ENCODE measurements at places on chromosomes 7 and 10. TPM values are rescaled to one million over a fixed set of nuclear protein-coding genes. Genes with fewer than 3 reads are reported as not detected.

IFIT1B gene
- total RNA-seq = not detected

GPR85 gene
- total RNA-seq = 7.1 TPM

CHN2 gene
- 0.21 TPM for total RNA-seq

LFNG gene
- total RNA-seq = 0.97 TPM

GRCh38 chr7:139417478-139417877 is 57.8 kb downstream of the LUC7L2 start:
- DNase-seq = no peak

DNA sequence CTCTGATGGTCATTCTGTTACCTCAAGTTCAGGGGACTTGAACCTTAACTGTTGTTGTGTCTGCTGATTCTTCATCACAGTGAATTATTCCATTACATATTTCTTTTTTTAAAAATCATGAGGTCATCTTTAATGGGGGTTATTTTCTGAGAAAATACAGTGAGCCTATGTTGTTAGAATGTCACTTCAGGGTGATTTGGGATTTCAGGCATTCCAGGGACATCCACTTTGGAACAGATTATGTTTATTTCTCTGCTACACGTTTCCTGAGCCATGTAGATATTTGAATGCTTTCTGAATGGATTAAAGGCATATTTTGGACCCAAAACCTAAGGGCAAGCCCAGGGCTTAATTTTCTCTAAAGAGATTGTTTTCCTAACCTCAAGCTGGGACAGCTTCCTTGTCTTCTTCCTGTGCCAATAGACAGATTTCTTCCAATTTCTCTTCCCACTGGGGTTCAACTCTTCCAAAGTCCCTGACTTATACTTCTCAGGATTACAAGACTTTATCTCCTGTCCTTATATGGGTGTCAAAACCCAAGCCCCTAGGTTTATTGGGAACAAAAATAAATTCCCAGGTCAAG is 271.7 kb downstream of the ARHGAP12 start:
- DNase-seq = no peak

DNA sequence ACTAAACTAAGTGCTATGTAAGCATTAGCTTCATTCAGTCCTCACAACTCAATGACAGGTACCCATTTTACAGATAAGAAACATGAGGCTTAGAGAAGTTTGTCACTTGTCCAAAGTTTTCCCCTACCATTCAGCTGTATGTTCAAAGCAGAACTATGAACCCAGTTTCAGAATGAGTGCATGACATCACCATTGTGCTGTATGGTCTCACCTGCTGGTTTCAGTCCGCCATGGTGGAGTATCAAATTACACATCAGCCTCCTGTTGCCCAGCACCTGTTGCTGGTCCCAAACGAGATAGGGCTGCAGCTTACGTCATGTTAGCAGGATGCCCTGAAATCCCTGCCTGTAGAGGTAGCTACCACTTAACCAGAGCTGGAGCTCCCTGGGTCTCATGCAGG is 95.0 kb downstream of the DYNC1I1 start:
- no peak for DNase-seq

DNA sequence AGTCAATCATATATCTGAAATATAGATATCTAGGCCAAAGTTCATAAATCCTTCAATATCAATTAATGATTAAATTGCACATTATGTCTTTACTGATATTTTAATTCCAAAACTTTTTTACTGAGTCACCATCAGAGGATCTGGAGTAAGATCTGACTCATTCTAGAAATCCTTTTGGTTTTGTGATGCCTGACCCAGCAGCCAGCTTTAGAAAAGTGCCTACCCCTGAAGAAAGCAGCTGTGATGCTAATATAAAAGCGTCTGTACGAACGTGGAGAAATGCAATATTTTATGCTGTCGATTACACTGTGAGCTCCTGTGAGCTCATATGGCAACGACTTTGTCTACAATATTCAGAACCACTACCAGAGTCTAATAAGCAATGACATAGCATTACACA is 142.5 kb upstream of the LRRTM3 start:
- DNase-seq = no peak

GRCh38 chr10:114684084-114684821 is 26.2 kb upstream of the ABLIM1 start:
- DNase-seq = no peak

DNA sequence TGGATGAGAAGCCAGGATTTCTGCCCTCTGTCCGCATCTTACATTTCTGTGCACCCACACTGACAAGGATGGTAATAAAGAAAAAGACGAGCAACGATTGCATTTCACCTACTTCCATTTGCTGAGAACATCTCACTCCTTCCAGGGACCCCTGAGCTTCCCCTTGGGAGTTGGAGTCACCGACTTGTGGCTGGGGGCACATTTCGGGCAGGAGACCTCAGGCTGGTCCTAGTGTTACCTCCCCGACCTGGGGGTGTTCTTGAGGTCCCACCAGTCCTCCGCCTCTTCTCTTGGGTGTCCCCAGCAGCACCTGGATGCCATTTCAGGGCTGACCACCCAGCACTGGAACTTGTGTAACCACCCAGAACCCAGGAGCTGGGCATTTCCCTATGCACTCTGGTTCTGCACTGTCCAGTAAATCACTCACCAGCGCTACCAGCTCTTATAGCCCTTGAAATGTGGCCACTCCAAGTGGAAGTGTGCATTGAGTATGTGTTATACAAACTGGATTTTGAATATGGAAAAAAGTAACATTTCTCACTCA is 84.9 kb downstream of the LANCL2 start:
- no peak for DNase-seq

- DNase-seq = no peak
Measured at GRCh38 chr10:126126866-126127265, 230.5 kb downstream of the FANK1 start.

DNA sequence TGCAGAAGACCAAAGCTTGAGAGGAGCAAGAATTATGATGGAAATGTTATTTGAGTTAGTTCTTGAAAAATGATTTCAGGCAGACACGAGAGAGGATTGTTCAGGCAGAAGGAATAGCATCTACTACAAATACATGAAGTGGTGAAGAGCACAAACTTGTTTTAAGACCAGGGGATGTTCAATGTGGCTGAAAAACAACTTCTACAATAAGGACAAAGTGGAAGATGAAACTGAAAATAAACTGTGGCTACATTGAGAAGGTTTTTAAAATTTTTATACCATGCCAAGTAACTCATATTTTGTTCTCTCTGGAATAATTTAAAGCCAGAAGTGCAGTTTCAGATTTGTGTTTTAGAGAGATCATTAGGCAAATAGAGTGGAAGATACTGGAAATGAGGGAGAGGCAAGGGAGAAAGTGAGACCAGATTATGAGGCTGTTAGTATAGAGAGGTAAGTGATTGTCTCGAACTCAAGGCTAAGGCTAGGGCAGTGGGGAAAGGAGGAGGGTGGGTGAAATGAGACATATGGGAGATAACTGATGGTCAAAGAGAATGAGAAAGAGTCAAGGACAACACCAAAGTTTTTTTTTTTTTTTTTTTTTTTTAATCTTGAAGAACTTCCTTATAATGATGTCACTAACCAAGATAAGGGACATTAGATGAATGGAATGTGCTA is 115.4 kb downstream of the MDFIC start:
- DNase-seq = no peak

DNA sequence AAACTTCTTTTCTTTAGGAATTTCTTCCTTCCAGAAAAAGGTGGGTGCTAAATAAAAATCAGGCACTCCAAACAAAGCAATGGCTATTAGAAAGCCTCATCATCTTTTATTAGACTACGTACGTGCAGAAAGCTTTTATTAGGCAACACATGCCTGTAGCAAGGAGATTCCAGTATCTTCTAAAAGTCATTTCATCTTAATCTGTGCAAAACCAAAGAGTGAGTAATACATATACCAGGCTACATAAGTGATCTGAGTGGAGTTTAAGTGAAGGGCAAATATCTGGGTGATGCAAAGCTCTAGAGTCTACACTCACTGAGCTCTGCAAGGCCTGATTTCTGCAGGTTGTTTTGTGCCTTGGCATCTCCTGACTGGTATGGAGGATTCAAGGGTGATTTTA is 231.7 kb downstream of the ELMO1 start:
- DNase-seq = no peak

GRCh38 chr10:398954-399353 is 263.7 kb downstream of the ZMYND11 start:
- DNase-seq = no peak

Measured in SJSA1 (cell line).